NCI-H1105 treated with DMSO at 0.1 percent for 48 hours (cell line): ENCODE measurements at places on chromosomes 1 and 21.
A peak's percentile ranks its signal among the peaks of the same experiment; 100 is the strongest.

DNA sequence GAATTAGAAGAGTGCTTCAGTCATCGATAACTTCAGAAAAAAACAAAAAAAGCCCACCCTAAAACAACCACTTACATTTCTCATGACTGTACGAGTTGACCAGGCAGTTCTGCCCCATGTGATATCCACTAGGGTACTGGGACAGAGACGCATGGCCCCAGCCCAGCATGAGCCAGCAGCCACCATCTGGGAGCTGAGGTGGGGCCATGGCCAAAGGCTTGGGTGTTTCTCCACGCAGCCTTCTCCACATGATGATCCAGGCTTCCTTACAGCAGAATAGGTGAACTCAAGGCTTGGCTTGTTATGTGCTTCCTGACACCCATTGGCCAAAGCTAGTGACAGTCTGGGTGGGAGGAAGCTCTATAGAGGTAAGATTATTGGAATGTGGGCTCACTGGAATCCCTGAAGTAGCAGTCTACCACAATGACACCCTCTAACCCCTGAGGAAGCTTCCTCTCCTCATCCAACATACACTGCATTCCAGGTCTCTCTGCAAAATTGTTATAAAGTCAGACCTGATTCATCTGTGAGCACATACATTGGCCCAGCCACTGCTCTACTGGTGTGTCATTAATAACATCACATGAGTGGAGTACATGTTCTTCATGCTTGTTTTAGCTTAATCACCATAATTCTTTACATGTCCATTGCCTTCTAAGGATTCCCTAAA lies 66.3 kb upstream of the NTPCR start:
- DNase-seq = no peak

- no peak for DNase-seq
Observed at GRCh38 chr1:53398091-53398490, 61.1 kb upstream of the DMRTB1 start.

DNA sequence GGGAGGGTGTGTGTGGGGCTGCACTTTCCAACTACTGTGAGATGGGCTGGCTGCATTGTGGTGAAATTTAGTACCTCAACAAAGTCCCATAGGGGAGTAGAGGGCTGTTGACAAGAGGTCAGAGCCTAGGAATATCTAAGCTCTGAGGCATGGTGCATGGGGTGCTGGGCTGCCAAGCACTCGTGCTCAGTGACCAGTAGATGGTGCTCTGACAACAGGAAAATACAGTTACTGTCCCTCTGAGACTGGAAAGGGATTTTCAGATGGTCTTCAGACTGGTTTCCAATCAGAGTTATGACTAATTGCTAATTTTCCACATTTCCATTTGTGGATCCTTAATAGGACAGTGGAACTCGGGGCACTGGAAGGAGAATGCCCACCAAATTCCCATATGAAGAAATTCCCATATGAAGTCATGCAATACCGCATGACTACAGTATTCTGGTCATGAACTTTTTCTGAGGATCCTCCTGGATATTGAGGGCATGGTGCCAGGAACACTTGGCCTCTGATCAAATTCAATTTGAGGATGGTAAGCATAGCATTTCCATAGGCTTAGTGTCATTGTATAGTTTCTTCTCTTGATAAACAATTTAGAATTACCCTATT lies 4.1 kb upstream of the CACNA1E start:
- DNase-seq = peak; percentile 75

- DNase-seq = no peak
Observed at GRCh38 chr1:58849551-58849950, 65.7 kb upstream of the JUN start.

DNA sequence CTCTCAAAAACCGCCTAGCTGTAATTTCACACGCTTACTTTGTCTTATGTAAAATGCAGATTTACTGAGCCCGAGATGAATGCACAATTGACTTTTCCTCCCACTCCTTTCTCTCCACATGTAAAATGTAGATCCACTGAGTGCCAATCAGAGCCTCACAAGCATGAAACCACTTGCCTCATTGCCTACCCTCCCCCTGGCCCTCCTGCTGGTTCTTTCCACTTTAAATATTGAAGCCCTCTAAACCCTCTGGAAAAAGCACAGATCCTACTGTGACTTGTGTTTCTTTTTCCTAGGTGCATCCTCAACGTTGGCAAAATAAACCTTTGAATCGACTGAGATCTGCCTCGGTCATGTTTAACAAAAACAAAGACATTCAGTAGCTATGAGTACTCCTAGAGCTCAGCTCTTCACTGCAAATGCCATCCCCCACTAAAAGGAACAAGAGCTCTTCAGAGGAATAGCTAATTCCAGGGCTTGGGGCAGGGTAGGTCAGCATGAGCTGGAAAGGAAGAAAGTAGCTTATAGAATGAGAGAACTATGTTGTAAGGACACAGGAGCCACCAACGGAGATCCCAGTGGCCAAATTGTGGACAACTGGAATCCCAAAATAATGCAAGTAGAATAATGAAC lies 365.5 kb upstream of the RUNX1 start:
- no peak for DNase-seq

- DNase-seq = no peak
Observed at GRCh38 chr1:62509028-62509427, 72.2 kb downstream of the USP1 start.

- no peak for DNase-seq
Observed at GRCh38 chr1:25650289-25650576, 33.6 kb downstream of the MAN1C1 start.

DNA sequence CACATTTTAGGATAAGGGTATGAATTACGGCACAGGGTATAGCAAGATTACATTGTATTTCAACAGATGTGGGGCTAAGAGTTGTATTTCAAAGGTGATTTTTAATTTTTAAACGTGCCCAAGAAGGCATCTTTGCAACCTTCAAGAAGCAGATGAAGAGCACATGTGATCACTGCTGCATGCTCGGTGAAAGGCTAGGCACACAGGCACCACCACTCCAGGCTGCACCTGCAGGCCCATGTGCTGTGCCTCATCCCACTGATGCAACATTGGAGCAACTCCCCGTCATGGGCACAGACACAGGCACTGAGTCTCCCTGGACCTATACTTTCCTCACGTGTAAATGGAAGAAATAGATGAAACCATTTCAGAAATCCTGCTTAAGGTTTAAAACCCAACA lies 23.5 kb downstream of the UBE2G2 start:
- no peak for DNase-seq

GRCh38 chr1:46437723-46438122 lies 43.6 kb downstream of the FAAH start:
- DNase-seq = no peak

GRCh38 chr1:87329051-87329525 lies 408 bp downstream of the LMO4 start:
- DNase-seq = peak; percentile 66

DNA sequence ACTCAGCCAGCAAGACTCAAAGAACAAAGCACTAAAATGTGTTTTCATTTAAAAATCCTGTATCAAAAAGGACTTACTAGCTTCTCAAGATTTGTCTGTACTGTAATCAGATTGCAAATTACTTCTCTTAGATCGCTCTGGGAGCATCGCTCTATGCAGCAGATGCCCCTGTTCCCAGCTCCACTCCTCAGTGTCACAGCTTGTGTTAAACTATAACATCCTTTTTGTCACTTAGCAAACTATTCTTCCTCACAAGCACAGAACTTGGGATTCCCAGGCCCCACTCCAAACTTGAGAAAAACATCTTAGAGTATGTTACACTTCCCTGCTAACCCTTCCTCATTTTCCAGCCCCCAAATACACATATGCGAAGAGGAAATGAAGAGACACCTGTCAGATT lies 85.1 kb upstream of the CHRM3 start:
- DNase-seq = no peak

- DNase-seq = no peak
Observed at GRCh38 chr1:112817555-112818373, 102.6 kb upstream of the PPM1J start.

GRCh38 chr1:223039990-223040389 lies 103.1 kb downstream of the TLR5 start:
- no peak for DNase-seq

- peak; percentile 30 for DNase-seq
Observed at GRCh38 chr1:7962014-7962335, 464 bp downstream of the PARK7 start.

- DNase-seq = no peak
Observed at GRCh38 chr1:198588845-198589244, 48.4 kb upstream of the ATP6V1G3 start.

DNA sequence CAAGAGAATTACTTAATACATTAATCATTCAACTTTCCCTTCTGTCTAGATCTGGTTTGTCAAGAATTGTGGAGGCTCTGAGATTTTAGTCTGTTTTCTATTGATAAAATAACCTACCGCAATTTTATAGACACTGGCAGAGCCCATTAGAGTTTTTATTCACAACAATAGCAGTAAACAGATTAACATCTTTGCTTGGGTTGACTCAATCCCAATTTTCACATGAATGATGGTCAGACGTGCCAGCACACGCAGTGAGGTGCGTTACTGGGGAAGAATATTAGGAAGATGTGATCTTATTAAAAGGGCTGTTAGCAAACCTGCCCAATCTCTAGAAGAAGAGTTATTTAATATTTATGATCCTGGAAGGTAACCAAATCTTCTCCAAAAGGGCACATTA lies 736.6 kb downstream of the MRPL39 start:
- DNase-seq = peak; percentile 44

DNA sequence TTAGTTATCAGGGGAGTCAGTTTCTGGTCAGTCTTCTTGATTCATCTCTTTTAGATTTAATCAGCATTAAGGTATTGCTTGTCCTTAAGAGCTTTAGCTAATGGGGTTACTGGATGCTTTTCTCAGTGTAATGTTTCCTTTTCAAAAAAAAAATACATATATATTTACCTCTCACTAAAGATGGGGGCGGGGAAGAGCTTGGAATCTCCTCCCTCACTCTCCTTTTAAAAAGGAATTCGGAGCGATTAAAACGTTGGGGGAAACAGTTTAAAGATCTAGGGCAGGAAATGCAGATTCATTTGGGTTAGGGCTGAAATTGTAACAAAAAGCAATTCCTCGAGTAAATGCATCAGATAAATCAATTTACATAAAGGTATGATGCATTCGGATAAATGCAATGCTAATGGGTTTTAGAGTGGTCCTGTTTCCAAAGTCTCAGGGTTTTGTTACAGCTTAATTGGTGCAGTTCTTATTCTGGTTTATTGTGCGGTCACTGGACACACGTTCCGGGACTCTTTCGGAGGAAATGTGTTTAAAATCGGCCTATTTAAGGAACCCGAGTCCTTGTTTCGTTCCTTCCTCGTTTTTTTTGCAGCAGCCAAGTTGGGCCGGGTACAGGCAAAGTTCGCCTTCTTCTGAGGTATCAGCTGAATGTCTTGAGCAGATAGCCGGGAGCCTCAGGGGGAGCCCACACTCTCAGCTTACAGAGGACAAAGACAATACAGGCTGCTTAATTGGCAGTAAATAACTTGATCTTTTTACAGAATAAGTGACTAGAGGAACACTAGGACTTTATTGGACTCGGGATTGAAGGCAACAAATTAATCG lies 1.6 kb downstream of the LMO4 start:
- peak; percentile 53 for DNase-seq

- no peak for DNase-seq
Observed at GRCh38 chr1:113804421-113805255, 7.6 kb downstream of the RSBN1 start.

DNA sequence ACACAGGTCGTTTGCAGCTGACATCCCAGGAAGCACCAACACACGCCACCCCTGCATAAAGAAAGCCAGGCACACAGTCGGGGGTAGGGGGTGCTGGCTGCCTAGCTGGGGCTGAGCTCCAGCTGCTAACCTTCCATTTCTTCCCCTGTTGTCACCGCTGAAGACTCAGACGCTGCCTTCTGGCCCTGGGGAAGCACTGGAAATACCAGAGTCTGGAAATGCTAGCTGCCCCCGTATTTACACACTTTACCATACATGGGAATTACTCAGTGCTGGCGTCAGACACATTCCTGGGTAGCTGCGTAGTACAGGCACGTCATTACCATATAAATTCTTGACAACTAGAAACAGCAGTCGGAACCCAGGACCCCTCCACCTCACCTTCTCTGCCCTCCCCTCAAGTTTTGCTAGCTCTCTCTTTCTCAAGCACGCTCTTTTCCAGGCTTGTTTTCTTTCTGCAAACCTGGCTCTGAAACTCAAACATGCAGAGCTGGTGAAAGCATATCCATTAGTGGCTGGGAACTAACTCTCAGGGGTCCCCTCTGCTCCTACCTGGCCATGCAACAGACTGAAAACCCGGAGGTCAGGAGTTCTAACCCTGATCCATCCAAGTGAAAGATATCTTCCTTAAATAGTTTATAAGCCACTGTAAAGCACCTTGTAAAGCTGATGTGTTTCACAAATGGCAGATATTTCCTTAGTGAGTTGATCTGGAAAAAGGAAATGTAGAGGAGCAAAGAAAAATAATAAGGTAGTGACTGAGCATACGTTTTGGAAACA lies 3.3 kb downstream of the CSRP1 start:
- no peak for DNase-seq

DNA sequence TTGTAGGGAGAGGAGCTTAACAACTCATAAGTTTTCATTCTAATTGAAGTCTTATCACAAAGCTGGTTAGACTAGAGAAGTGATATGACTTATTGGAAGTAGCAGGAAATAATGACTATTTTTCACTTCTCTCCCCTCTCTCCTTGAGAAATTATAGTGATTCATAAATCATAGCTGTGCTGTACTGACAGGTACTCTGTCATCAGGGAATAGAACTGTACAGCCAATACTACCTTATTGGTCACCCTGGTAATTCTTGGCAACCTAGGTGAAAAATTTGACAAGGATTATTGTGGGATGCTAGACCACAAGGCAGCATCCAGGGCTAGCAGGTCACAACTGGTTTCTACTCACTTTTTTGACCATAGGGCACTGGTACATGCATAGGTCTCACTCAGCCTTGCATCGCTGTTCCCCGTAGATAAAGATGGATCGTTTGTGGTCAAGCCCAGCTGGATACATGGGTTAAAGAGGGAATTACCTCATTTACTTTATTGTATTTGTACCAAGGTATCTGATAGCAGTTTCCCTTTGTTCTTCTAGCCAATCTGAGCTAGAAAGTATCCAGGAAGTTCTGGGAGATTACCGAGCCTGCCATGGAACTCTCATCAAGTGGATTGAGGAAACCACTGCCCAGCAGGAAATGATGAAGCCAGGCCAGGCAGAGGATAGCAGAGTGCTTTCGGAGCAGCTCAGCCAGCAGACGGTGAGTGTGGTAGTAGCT lies 113.6 kb downstream of the MACF1 start:
- no peak for DNase-seq

GRCh38 chr1:237287876-237288521 lies 246.0 kb downstream of the RYR2 start:
- DNase-seq = no peak

DNA sequence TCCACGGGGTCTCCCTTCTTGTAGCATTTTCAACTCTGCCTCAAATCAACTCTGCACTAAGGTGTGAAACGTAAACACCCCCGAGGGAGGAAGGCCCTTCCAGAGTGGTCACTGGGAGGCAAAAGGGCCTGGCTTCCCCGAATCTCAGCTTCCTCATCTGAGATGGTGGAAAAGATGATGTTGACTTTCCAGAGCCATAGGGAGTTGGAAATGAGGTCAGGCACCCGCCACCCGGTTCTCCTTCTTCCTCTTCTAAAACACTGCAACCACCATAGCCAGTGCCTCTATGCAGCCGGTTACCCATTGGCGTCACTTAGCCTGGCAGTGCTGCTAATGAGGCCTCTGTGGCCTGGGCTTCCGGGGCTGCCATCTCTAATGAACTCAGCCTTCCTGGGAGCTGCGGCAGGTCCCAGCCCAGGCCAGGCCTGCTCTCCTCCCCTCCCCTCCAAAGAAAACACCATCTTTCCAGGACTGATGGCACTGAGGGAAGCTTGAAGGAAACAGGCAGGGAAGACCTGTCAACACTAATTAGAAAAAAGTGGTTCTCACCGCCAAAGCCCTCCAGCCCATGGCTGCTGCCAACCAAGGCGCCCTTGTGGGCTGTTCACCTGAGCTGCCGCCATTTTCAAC lies 175.0 kb downstream of the KAZN start:
- no peak for DNase-seq

- DNase-seq = peak; percentile 6
Observed at GRCh38 chr1:6260961-6261614, at the start of gene GPR153. Gene GPR153, minus strand, starts transcription at chr1:6261098. Its CDS starts 6,193 bp downstream, at chr1:6254905.
